ENCODE measurements at places on chromosomes 16 and 17. TPM values are rescaled to one million over a fixed set of nuclear protein-coding genes. Genes with fewer than 3 reads are reported as not detected.

DNA sequence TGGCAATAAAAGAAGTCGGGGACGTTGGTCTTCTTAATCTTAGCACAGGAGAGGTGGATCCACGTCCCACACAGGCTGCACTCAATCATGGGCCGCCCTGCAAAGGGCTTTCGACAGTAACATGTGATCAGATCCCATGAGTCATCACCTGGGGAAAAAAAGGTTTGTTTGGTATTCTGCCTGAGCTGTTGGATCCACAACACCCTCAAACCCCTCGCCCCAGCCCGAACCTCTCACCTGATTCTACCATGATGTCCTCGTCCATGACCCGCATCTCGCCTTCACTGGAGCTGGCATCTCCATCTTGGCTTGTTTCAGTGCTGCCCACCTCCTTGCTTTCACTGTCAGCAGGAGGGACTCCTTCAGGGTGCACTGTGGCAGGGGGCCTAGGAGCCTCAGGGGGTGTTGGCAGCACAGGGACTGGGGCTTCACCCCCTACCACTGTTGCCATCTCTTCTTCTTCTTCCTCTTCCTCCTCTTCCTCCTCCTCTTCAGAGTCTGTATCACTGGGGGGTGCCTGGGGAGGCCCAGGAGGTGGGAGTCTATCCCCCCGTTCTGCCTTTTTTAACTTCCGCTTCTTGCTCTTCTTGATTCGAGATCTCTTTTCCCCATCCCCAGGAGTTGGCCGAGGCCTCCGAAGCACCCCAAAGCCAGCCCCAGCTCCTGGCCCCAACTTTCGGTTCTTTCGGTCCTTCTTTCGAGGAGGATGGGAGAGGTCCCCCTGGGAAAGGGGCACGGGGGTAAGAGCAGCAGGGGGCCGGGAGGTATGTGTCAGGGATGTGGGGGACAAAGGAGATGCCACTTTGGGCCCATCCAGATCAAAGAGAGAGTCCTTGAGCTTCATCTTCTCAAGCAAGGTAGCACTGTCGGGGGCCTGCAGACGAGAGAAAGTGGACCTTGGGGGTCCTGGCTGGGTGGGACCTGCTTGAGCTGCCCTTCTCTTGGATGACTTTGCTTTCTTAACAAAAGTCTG is 1.7 kb upstream of the DVL2 start:
- peaks cover 26% of the 10 kb centered on the region for H3K36me3 ChIP-seq
- no peak overlapping the region for H3K4me3 ChIP-seq
- peaks cover 44% of the 10 kb centered on the region for H3K4me1 ChIP-seq
- no peak for DNase-seq

GRCh38 chr16:27561216-27561615 is 11.3 kb downstream of the KATNIP start:
- no peaks in the 10 kb centered on the region for H3K27me3 ChIP-seq
- H3K27ac ChIP-seq = no peak overlapping the region
- peaks cover 6% of the 10 kb centered on the region for H3K36me3 ChIP-seq

DNA sequence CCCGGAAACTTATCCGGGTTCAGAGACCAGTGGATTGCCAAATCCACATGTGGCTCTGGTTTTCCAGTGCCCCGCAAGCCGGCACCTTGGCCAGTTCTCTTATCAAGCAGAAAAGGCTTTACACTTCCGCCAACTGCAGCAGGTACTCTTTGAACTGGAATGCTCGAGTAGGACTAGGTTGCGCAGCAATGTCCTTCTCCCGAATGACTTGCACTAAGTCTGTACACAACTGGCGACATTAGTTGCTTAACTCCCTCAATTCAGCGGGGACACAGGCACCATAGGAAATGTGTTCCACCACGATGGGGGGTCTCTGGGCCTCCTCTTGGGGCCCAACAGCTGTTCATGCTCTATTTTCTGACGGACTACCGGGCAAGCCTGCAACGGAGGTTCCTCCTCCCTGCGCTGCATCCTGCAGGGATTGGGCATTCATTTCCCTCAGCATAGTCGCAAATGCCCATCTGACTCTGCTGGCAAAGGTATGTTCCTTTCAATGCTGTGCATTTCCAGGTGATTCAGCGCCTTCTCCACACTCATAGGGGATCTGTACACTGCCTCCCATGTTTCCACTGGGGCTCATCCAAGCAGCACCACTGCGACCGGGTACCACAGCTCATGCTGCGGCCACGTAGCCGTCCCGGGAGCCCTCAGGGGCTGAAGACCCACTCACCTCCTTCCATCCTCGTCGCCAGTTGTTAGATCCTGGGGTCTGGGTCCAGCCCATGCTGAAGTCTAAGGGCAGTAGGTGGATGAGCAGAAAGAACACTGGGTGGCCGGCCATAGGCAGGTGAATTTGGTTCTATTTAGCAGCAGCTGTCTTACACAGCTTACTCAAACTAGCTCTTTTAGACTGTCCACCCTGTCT is 34.2 kb upstream of the APPBP2 start:
- H3K36me3 ChIP-seq = no peaks in the 10 kb centered on the region
- H3K27ac ChIP-seq = no peak overlapping the region
- no peaks in the 10 kb centered on the region for H3K27me3 ChIP-seq
- DNase-seq = peak; percentile 54
- H3K4me1 ChIP-seq = no peaks in the 10 kb centered on the region

DNA sequence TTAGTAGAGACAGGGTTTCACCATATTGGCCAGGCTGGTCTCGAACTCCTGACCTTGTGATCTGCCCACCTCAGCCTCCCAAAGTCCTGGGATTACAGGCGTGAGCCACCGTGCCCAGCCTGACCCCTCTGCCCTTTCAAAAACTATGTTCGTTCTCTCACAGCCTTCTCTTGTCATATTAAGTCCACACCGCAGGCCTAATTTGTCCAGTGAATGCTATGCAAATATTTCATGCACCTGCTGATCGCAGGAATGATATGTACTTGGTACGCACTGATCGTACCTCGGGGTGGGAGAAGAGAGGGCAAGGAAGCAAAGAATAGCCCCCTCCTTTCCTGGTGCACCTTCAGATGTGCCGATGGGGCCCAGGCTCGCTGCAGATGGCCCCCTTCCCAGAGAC is 3.0 kb upstream of the BIRC5 start:
- H3K4me1 ChIP-seq = peaks cover 16% of the 10 kb centered on the region
- DNase-seq = no peak
- H3K27ac ChIP-seq = no peak overlapping the region
- H3K4me3 ChIP-seq = no peak overlapping the region
- H3K27me3 ChIP-seq = no peaks in the 10 kb centered on the region

KLHL11 gene
- total RNA-seq = 14.3 TPM

DNA sequence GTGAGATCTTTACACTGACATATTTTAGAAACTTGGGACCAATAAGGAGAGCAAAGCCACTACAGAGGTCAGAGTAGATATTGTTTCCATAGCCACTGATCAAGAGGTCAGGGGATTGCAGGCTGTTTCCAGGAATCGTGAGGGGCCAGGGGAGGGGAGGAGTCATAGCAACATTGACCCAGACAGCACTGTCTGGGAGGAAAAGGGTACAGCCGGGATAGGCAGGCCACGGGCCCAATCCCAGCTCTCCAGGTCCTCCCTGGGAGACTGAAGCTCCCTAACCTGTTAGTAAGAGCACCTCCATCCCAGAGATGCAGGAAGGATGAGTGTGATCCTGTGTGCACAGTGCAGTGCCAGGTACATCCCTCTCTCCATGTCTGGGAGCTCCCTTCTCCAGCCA is 48.5 kb upstream of the TMEM132E start:
- no peaks in the 10 kb centered on the region for H3K36me3 ChIP-seq
- no peaks in the 10 kb centered on the region for H3K4me1 ChIP-seq
- DNase-seq = no peak

TMEM235 gene
- total RNA-seq = not detected

- H3K27ac ChIP-seq = no peak overlapping the region
- H3K36me3 ChIP-seq = no peaks in the 10 kb centered on the region
- H3K4me3 ChIP-seq = no peak overlapping the region
- no peak for DNase-seq
- H3K27me3 ChIP-seq = no peaks in the 10 kb centered on the region
Observed at GRCh38 chr16:54493061-54493460, 206.5 kb upstream of the IRX3 start.

ASGR1 gene
- 8.1 TPM for total RNA-seq

MT2A gene
- 310 TPM for total RNA-seq

All from upper lobe of left lung (tissue), 6 donors.